ENCODE measurements at places on chromosomes 13 and 19.
A peak's percentile ranks its signal among the peaks of the same experiment; 100 is the strongest.

DNA sequence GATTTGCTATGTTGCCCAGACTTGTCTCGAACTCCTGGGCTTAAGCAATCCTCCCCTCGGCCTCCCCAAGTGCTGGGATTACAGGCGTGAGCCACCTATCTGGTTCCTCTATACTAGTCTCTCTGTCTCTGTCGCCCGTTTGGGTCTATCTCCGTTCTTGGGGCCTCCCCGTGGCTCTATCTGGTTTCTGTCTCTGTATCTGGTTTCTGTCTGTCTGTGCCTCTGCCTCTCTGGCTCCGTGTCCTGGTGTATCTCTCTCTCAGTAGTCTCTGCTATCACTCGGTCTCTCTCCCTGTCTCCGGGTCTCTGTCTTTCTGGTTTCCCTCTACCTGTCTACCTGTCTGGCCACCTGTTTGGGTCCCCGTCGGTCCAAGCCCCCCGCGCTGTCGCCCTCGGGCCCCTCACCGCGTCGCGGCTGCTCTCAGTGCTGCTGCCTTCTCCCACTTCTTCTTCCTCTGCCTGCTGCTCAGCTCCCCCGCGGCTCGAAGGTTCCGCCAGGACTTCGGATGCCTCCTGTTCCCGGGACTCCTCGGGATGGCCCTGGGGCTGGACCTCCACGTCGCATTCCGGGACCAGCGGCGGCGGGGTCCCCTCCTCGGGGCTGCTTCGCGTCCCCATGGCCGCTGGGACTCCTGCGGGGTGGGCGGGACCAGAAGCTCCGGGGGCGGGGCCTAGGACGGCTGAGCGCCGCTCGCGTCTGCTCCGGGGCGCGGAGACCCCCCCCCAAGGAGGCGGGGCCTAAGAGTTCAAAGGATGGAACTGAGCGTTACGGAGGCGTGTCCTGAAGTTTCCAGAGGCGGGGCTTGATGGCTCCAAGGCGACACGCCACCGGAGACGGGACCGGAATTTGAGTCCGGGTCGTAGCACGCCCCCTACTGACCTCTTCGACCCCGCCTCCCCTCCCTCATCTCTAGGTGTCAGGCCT lies 783 bp downstream of the PHLDB3 start:
- DNase-seq = peak; percentile 100

DNA sequence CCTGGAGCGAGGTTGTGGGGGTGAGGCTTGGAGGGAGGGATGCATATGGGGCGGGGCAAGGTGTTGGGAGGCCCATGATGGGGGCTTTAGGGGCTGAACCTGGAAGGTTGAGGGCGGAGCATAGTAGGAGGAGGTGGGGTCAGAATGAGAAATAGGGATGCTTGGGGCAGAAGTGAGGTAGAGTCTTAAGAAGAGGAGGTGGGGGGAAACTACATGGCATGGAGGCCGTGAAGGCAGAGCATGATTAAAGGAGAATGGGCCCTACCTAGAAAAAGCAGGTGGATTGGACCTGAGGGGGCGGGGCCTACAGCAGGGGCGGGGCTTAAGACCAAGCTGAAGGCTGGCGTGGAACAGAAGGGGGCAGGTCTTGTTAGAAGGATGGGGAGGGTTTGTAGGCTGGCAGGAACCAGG lies 799 bp downstream of the NR1H2 start:
- no peak for DNase-seq

DNA sequence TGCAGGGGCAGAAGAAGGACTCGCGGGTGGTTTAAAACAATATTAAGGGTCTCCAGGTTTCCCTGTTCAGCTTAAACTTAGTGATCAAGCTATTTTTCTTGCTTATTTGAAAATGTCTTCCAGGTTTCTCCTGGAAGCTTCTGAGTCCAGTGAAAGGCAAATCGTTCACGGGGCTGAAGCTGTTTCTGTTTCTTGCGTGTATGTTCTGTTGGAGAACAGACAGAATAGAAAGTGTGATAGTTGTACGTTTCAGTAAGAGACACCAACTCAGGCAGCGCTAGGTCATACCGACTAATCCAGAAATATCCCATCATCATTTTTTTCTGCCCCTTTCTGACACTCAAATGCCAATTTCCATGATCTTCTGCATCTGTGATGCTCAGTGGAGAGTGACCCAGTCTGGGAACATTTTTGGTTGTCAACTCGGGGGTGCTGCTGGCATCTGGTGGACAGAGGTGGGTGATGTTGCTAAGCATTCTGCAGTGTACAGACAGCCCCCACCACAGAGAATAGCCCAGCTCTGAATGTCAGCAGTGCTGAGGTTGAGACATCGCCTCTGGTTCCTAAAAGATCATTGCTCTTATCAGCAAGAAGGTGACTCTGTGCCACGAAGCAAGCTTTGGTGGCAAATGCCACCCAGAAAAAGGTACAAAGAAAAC lies 4.3 kb downstream of the KLF2 start:
- DNase-seq = no peak

GRCh38 chr19:49133621-49134454 lies 14.5 kb downstream of the PPFIA3 start:
- DNase-seq = no peak

DNA sequence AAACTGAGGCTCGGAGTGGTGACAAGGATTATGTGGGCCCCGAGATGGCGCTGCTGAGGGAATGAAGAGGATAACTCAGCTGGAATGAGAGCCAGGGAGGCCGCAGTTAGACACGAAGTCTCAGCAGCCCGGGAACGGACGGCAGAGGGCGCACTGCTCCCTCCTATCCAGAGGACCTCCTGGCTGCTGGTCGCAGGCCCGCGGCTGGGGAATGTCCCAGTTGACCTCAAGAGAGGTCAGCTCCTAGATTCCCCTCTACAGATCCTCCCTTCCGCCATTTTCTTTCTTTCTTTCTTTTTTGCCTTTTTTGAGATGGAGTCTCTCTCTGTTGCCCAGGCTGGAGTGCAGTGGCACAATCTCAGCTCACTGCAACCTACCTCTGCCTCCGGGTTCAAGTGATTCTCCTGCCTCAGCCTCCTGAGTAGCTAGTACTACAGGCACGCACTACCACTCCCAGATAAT lies 24.1 kb upstream of the ASPDH start:
- DNase-seq = peak; percentile 47

GRCh38 chr13:33697926-33698325 lies 120.0 kb upstream of the RFC3 start:
- no peak for DNase-seq

- no peak for DNase-seq
Observed at GRCh38 chr19:14370169-14370939, 10.9 kb upstream of the ADGRE5 start.

DNA sequence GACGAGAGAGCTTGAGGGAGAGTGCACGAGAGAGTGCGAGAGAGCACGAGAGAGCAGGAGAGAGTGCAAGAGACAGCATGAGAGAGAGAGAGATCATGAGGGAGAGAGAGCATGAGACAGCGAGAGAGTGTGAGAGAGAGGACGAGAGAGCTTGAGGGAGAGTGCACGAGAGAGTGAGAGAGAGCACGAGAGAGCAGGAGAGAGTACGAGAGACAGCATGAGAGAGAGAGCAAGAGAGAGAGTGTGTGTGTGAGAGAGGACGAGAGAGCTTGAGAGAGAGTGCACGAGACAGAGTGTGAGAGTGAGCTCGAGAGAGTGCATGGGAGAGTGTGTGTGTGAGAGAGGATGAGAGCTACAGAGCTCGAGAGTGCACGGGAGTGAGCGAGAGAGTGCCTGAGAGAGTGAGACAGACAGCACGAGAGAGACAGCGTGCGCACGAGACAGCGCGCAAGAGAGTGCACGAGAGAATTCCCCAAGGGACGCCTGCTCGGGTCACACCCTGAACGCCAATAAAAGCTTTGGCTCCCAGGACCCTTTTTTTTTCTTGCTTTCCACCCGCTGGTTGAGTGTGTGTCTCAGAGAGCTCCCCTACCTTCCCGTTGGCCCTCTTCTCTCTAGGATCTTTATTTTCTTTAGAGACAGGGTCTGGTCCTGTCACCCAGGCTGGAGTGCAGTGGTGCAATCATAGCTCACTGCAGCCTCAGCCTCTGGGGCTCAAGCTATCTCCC lies 3.7 kb downstream of the CD70 start:
- DNase-seq = no peak

GRCh38 chr19:7746903-7747884 lies at the start of gene CD209:
Gene CD209, minus strand, starts transcription at chr19:7747534. Its CDS starts 23 bp downstream, at chr19:7747511.
- no peak for DNase-seq

- no peak for DNase-seq
Observed at GRCh38 chr19:30552593-30552992, 180.4 kb downstream of the ZNF536 start.
